ENCODE measurements at places on chromosomes 2 and 18.

DNA sequence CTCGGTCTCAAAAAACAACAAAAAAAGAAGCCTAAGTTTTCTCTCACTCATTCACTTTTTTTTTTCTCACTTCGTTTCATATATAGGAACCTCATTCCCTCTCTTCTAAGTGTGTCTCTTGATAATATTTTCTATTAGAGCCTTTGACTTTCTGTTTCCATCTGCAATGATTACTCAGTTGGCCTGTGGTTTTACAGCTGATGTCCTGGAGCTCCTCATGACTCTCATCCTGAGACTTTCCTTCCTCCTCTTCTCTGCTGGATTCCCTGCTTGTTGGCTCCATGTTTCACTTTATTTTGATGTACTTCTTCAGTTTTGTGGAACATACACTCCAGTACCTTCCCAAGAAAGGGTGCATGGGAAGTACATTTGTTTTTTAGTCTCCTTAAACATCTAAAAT, 154.2 kb upstream of the GATA6 start:
- no peak for DNase-seq

DNA sequence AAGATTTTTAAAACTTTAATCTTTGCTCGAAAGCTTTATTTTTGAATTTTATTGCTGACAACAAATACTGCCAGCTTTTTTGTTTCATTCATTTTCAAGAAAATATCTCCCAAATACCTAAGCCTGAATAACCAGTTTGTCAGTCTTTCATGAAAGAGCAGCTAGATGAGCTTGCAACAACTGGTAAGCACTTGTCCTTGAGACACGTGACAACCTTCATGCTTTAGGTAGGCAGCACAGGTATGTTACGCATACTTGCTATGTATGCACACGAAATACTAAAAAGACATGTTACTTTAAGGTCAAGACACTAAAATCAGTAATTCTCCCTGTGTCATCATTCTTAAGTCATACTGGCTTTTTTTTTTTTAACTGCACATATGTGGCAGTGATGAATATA, 12.3 kb downstream of the CEBPZ start:
- no peak for DNase-seq

GRCh38 chr2:96412307-96413258, 77.0 kb downstream of the NCAPH start:
- no peak for DNase-seq

GRCh38 chr18:39191931-39192330, 1626.3 kb upstream of the CELF4 start:
- DNase-seq: no peak

DNA sequence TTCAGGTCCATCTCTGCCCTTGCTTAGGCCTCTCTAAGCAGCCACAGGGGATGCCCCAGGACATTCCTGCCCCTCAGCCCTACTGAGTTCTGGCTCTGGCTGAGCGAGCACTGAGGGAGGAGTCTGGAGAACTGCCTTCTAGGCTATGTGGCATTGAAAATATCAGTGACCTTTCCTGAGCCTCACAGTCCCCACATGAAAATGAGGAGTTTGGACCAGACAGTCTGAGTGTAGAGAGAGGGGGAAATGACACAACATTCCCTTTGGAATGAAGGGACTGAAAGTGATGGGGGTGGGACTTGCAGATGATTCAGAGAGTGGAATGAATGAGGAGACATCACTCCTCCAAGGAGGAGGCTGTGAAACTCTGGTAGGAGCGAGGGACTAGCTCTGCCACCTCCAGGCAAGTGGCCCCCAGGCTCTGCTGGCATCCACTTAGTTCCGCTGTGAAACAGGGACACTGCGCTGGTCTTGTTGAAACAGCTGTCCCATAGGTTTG, 8.0 kb downstream of the TNS1 start:
- DNase-seq: no peak

DNA sequence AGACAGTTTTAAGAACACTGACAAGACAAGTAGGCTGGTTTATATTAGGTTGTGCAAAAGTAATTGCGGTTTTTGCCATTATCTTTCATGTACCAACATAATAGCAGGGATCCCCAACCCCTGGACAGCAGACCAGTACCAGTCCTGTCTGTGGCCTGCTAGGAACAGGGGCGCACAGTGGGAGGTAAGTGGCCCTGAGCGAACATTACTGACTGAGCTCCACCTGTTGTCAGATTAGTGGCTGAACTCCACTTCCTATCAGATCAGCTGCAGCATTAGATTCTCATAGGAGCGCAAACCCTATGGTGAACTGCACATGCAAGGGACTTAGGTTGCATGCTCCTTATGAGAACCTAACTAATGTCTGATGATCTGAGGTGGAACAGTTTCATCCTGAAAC, 921.9 kb downstream of the CCDC85A start:
- no peak for DNase-seq

DNA sequence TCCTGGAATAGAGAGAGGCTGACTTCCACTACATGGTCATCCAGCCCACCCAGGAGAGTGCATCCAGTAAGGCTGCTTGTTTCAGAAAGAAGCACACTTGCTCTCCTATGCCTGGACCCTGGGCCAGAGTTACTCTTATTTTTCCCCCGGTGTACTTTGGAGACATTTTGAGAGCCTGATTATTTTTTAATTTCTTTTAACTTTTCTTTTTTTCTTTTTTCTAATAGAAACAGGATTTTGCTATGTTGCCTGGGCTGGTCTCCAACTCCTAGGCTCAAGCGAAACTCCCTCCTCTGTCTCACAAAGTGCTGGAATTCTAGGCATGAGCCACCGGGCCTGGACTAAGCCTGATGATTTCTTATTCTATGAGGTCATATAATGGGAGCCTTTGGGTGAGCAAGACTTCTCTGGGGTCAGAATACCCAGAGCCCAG, 62.2 kb downstream of the RPL37A start:
- DNase-seq: no peak

DNA sequence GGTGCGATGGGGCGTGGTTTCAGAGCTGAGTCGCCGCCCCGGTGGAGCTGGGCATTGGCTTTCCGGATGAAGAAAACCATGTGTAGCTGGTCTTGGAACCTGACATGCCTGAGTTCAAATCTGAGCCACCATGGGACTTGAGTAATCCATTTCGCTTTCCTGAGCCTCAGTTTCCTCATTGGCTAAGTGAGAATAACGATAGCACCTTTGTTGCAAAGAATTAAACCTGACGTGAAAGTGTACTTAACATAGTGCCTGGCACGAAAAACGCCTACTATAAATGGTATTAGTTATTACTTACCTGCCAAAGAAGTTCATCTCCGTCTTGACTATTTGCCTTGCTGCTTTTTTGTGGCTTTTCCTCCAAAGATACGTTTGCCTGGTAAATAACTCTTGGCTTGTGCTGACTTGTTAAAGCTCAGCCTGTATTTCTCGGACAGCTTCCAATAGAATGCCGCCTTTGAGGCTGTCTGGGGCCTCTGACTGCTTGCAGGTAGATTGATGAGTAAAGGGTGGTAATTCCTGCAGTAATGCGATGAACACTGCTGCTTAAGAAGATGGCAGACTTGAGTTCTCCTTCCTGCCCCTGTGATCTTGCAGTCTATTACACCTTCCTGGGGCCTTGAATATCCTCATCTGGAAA, 1.3 kb downstream of the CDCA7 start:
- no peak for DNase-seq

DNA sequence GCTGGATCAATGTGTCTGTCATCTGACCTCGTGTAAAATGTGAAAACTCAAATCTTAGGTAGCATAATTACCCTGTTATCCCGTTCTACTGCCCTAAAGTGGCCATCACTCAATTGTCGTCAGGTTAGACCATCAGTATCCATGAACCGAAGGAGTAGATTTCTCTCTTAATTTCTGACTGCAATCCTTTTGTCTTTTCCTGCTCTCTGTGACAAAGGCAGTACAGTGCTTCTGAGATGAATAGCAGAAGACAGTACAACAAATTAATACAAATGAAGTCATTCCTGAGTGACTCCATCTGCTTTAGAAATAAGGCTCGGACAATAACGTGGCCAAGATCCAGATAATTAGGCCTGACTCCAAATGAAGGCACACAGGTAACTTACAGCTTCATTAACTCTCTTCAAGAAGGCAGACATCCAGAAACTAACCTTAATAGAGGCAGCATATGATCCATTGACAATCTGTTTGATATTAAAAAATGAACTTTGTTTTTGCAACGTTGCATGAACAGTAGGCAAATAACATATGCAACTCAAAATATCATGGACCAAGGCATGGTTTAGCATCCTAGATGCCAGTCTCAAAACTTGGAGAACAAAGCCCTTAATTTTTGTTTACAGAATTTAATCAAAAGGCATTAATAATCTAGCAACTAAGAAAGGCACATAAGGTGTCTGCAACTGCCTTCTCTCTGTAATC, 96.7 kb upstream of the CDH20 start:
- no peak for DNase-seq

GRCh38 chr2:236663287-236664101, 93.9 kb downstream of the ACKR3 start:
- DNase-seq: no peak

GRCh38 chr2:223225266-223225665, 173.3 kb downstream of the KCNE4 start:
- no peak for DNase-seq

DNA sequence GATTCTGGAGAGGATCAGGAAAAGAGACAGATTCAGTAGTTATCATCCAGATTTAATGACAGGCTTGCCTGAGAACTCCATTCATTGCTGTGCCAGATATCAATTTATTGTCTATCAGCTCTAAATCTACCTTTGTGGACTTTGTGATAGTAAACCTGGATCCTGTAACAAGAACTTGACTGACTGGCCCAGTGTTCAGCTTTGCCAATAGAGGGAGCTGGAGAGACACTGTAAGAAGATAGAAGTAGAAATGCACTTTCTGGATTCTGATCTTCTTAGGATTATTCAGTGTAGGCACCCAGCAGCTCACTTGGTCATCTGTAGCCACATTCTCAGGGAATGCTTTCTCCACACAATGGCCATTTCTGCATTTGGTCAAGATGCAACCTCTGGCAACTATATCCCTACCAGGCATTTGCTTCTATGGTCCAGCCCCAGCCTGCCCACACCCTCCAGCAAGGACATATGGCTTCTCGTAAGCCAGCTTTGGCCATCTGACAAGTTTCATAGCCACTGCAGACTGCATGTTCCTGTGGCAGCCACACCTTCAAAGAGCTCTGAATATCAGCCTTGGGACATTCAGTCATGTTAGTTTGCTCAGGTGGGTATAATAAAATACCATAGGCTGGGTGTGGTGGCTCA, 6.1 kb upstream of the SERPINB8 start:
- no peak for DNase-seq

DNA sequence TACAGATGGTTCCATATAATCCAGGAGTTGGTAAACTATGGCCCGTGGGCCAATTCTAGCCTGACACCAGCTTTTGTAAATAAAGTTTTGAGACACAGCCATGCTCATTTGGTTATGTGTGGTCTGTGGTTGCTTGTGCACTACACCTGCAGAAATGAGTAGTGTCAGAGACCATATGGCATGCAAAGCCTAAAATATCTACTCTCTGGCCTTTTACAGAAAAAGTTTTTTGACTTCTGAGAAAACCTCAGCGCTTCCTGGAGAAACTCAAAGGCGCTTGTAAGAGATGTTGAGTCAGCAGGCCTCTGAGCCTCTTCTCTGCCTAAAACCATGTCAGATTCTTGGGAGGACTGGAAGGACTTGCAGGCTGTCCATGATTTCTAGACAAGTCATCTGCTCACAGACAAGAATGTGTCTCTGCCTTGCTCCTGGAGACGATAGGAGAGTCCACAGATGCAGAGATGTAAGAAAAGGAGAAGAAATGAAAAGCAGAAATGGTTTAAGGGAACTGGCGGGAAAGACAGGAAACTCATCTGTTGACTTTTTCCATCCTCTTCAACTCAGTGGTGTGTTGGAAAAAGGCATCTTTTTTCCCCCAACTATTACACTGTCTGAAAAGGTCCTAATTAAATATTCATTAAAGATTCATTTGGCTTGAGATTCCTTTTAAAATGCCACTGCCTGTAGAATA, 5.2 kb downstream of the TTC39C start:
- peak; percentile 84 for DNase-seq

GRCh38 chr2:198314559-198315153, 510.3 kb downstream of the PLCL1 start:
- DNase-seq: no peak
